ENCODE measurements at places on chromosomes 3 and 15.

DNA sequence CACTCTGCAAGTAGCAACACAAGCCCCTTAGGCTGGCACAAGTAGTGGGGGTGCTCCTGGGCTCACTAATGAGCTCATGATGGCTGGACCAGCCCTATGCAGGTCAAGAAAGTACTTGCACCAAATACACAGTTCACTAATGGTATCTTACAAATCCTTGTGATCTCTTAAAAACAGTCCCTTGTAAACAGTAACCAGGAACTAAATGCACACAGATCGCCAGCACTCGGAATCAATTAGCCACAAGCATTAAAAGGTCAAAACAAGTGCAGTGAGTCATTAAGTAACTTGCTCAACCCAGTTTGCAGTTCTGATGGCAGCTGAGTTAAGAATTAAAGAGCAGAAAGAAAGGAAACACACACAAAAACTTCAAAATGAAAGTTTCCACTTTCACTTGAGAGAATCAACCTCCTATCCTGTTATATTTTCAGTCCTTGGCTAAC is 43.2 kb downstream of the ARHGEF3 start:
- no peak for DNase-seq

- no peak for DNase-seq
Observed at GRCh38 chr15:65255486-65256140, 31.1 kb downstream of the PARP16 start.

- DNase-seq, result no peak
Observed at GRCh38 chr3:55198554-55198953, 270.7 kb upstream of the LRTM1 start.

DNA sequence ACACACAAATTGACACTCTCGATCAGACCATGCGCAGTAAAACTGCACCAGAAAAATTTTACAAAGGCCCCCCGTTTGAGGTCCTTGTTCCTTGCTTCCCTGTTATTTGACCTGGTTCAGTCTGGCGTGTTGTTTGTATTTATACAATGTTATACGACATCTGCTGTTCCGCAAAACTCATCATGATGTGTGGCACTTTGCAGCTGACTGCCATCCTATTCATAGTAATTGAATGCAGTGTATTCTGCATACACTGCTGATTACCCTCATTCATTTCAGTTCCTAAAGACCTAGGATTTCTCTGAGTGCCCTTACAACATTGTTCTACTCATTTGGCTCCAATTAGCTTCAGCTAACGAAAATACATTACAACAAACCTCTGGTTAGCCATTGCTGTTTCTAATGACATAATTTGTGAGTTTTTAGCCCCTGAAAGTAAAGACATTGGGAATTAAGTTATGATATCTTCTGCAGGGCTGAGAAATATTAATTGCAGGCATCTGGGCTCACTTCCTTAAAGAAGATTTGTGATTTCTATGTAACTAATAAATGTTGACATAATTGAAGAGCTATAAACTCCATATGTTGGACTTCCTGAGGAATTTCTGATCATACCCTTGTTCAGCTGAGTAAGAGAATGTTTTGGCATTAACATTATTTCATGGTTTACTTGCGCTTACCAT is 75.7 kb downstream of the C3orf38 start:
- DNase-seq, result no peak

GRCh38 chr3:141326626-141327025 is 41.7 kb upstream of the ZBTB38 start:
- no peak for DNase-seq

GRCh38 chr15:94265982-94266381 is 34.6 kb downstream of the MCTP2 start:
- no peak for DNase-seq

- no peak for DNase-seq
Observed at GRCh38 chr15:64596701-64597476, 136.5 kb downstream of the ZNF609 start.

GRCh38 chr15:58471348-58471747 is 39.6 kb downstream of the LIPC start:
- DNase-seq, result no peak

GRCh38 chr3:153658136-153658535 is 463.1 kb upstream of the ARHGEF26 start:
- DNase-seq, result peak; percentile 3

DNA sequence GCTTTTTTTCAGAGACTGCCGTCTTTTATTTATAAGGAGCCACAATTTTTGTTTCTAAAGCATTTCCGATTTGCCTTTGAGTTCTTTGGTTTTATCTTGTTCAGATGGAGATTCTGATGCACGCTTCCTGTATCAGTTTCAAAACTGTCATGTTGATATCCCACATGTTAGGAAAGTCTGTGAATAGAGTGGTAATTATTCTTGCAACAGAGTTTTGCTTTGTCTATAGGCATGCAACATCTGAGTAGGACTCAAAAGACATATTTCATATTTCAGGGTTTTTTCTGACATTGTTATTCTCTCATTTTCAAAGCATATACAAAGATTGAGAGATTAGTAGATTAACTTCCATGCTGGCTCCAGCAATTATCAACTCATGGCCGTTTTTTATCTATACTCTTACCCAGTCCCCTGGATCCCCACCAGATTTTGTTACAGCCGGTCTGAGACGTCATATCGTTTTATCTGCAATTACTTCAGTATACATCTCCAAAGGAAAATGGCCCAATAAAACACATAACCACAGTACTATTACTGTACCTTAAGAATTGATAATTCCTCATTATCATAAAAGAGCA is 22.4 kb downstream of the PAQR5 start:
- no peak for DNase-seq

GRCh38 chr3:177810162-177810623 is 612.9 kb upstream of the TBL1XR1 start:
- no peak for DNase-seq

- DNase-seq, result no peak
Observed at GRCh38 chr3:112627919-112628466, 12.9 kb downstream of the CCDC80 start.

DNA sequence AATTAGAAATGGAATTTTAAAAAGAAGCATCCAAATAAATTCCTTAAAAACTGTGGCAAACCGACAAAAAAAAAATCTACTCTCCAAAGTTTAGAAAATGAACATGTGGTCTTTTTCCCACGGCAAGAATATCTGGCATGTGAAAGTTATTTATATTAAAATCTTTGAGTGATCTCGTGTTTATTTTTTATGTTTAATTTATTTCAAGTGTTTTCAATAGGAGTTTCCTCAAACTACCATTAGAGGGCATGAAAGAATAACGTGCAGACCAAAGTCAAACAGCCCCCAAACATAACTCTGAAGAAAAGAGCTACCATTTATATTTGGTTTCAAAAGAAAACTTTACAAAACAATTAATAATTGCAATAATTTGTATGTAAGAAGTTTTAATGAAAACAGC is 286.4 kb downstream of the ZIC4 start:
- no peak for DNase-seq

GRCh38 chr3:88469216-88469615 is 319.5 kb downstream of the C3orf38 start:
- no peak for DNase-seq

GRCh38 chr3:34056181-34056910 is 257.9 kb downstream of the PDCD6IP start:
- no peak for DNase-seq

DNA sequence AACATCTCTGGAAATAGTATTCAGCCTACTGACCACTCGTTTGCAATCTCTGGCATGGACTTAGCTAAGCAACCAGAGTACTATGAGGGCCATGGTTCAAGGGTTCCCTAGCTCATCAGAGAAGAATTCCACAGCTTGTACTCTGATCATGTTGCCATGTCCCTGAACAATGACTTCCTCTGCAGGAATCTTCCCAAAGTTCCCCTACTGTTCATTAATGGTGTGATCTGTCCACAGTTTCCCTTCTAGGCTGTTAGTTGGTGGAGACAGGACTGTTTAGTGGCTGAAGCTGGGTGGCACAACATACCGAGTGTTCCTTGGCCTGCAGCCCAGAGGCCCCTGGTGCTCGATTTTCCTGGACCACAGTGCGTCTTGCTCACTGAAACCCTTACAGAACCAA is 44.4 kb upstream of the GALNT15 start:
- DNase-seq, result peak; percentile 22

Measured in head of caudate nucleus (tissue), 42 donors.